ENCODE measurements at places on chromosomes 2 and 18.

DNA sequence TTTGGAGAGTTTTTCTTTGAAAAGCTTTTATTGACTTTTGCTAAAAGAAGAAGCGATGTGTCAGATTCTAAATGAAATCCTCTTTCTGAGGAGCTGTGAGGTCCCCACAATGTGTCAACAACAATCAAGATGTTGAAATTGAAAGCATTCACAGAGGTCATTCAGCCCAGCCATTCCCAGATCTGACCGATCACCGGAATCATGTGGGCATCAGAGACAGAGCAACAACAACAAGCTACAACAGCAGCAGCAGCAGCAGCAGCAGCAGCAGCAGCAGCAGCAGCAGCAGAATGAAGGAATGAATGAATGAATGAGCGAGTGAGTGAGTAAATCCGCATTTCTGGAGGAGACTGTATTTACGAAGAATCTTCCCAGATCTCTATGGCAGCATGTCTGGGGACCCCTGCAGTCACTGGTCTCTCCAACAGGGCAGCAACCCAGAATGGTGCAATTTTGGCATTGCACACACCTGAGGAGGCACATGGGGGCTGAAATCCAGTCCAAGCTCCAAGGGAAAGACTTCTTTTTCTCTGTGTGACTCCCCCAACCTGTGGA lies 299.0 kb downstream of the MYCN start:
- H3K27ac ChIP-seq: no peak overlapping the region
- H3K4me3 ChIP-seq: no peak overlapping the region
- no peak for DNase-seq
- no peaks in the 10 kb centered on the region for H3K36me3 ChIP-seq
- no peaks in the 10 kb centered on the region for H3K27me3 ChIP-seq

- no peak overlapping the region for H3K27ac ChIP-seq
- DNase-seq: no peak
- H3K27me3 ChIP-seq: no peaks in the 10 kb centered on the region
- no peaks in the 10 kb centered on the region for H3K36me3 ChIP-seq
- H3K4me1 ChIP-seq: no peaks in the 10 kb centered on the region
These were observed 871.8 kb downstream of the SLC4A3 start for GRCh38 chr2:220499225-220499624.

GRCh38 chr2:9230881-9231280 lies 24.3 kb downstream of the ASAP2 start:
- no peak overlapping the region for H3K27ac ChIP-seq
- H3K36me3 ChIP-seq: no peaks in the 10 kb centered on the region
- no peaks in the 10 kb centered on the region for H3K4me1 ChIP-seq
- no peak overlapping the region for H3K4me3 ChIP-seq

DNA sequence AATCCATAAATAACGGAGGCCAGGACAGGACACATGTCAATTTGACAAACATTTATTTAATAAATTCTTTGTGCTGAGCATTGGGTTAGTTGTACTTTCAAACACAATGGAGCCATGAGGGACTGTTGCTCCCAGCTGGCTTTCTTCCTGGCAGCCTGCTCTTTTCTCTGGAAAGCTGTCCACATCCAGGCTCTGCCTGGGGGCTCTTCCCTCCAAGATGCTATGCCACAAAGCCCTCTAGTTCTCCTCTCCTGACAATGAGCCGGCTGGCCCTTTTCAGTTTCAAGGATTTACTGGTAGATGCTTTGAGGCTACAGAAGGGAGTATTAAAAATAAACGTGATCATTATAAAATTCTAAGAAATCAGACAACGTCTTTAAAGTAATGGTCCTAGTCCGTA lies 44.1 kb upstream of the SLC14A2 start:
- no peaks in the 10 kb centered on the region for H3K27me3 ChIP-seq
- H3K36me3 ChIP-seq: no peaks in the 10 kb centered on the region
- no peaks in the 10 kb centered on the region for H3K4me1 ChIP-seq
- no peak overlapping the region for H3K4me3 ChIP-seq

DNA sequence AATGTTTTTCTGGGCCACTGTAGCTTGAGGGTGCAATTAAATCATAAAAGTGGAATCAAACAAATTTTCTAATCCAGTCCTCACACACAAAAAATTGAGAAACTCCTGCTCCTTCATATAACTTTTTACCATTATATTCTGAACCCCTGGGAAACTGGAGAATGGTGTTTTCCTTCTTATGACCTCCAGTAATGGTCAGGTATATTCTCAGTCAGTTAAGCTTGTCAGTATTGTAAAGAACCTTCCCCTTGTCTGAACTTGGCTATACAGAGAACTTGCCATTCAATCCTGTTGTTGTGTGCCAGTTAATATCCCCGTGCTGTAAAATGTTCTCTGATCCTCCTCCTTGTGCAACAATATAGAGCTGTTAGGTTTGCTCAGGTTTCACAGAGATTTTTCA lies 39.5 kb downstream of the ZNF804A start:
- no peak overlapping the region for H3K4me3 ChIP-seq
- H3K27ac ChIP-seq: no peak overlapping the region
- no peaks in the 10 kb centered on the region for H3K27me3 ChIP-seq
- H3K36me3 ChIP-seq: no peaks in the 10 kb centered on the region

GRCh38 chr2:105179469-105180372 lies 61.8 kb upstream of the GPR45 start:
- H3K4me3 ChIP-seq: no peak overlapping the region
- H3K27me3 ChIP-seq: no peaks in the 10 kb centered on the region
- H3K36me3 ChIP-seq: no peaks in the 10 kb centered on the region
- no peaks in the 10 kb centered on the region for H3K4me1 ChIP-seq

DNA sequence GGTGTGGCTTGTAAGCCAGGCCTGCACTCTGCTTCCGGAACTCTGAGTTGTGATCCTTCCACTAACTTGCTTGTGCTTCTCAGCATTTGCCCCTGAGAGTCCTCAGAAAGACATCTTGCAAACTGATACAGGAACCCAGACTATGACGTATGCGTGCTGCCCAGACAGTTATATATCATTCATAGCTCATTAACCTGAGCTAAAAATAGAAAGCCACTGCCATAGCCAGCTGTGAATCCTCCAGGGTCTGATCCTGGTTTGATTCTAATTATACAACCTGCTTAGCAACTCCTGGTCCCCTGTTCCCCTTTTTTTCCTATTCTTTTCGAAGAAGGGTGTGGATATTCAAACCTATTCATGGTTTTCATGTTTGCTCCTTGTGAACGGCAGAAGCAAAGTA lies 63.7 kb downstream of the MARCHF4 start:
- no peaks in the 10 kb centered on the region for H3K4me1 ChIP-seq
- peaks cover 3% of the 10 kb centered on the region for H3K27me3 ChIP-seq
- no peaks in the 10 kb centered on the region for H3K36me3 ChIP-seq
- no peak for DNase-seq
- no peak overlapping the region for H3K4me3 ChIP-seq

- no peak for DNase-seq
- H3K27me3 ChIP-seq: no peaks in the 10 kb centered on the region
- no peak overlapping the region for H3K27ac ChIP-seq
- no peaks in the 10 kb centered on the region for H3K36me3 ChIP-seq
- H3K4me1 ChIP-seq: no peaks in the 10 kb centered on the region
These were observed 462 bp upstream of the CIDEA start for GRCh38 chr18:12253663-12254135.

DNA sequence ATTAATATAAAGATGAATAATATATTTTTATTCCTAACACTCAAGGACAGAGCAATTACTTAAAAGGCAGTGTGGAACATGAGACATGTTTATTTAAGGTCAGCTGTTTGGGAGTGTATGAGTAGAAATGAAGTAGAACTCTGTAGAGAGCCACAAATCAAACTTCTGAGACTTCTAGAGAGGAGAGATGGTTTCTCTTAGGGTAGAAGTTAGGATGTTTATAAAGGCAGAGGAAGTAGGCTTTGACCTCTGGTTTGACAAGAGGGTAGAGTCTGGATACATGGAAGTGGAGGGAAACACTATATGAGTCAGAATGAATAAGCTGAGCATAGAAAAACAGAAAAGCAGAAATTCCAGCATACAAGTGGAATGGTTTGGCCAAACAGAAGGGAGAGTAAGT lies 262.1 kb upstream of the KLHL14 start:
- no peaks in the 10 kb centered on the region for H3K36me3 ChIP-seq
- H3K27ac ChIP-seq: no peak overlapping the region
- H3K4me1 ChIP-seq: no peaks in the 10 kb centered on the region
- no peak overlapping the region for H3K4me3 ChIP-seq

DNA sequence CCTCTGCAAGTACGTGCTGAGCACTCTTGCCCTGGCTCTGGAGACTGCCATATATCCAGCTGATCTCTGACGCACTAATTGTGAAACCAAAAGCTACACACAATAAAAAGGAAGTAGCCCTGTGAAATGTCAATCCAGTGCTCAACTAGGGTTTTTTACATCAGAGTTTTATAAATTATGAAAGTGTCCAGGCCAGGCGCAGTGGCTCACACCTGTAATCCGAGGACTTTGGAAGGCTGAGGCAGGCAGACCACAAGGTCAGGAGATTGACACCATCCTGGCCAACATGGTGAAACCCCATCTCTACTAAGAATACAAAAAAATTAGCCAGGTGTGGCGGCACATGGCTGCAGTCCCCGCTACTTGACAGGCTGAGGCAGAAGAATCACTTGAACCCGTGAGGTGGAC lies 24.5 kb upstream of the PEX13 start:
- no peak overlapping the region for H3K27ac ChIP-seq
- H3K4me3 ChIP-seq: no peak overlapping the region
- H3K36me3 ChIP-seq: peaks cover 4% of the 10 kb centered on the region
- no peak for DNase-seq

DNA sequence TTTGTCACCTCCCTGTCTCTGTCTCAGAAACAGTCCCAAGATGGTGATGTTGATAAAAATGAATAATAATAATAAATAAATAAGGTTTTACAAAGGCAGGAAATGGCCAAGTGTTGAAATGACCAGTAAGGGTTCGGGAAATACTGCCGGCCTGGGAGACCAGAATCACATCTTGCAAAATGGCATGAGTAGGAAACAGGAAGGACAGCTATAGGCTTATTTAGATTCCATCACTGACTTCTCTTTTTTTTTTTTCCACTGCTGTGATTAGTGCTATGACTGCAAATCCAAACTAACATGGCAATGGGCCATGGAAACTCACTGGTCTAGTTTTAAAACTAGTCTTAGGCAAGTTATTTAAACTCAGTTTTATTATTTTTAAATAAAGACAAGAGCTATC lies 60.6 kb downstream of the SCN1A start:
- no peaks in the 10 kb centered on the region for H3K4me1 ChIP-seq
- H3K36me3 ChIP-seq: no peaks in the 10 kb centered on the region
- DNase-seq: no peak
- H3K27ac ChIP-seq: no peak overlapping the region
- H3K4me3 ChIP-seq: no peak overlapping the region
- H3K27me3 ChIP-seq: peaks cover 17% of the 10 kb centered on the region

DNA sequence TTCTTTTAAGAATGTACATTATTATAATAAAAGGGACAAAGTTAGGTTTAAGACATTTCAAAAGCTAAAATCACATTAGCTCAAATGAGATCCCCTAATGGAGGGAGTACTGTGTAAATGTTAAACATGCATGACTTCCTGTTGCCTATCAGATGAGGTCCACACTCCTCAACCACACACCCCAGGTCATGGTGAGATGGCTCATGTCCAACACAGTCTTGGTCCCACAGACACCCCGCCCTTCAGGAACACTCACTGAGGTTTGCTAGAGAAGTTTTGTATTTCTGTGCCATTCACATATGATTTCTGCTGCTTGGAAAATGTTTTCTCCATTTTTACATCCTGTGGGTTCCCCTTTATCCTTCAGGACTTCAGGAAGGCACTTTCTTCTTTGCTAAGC lies 491.0 kb downstream of the SOX11 start:
- no peaks in the 10 kb centered on the region for H3K36me3 ChIP-seq
- no peak for DNase-seq
- H3K4me1 ChIP-seq: no peaks in the 10 kb centered on the region
- no peaks in the 10 kb centered on the region for H3K27me3 ChIP-seq
- no peak overlapping the region for H3K27ac ChIP-seq

DNA sequence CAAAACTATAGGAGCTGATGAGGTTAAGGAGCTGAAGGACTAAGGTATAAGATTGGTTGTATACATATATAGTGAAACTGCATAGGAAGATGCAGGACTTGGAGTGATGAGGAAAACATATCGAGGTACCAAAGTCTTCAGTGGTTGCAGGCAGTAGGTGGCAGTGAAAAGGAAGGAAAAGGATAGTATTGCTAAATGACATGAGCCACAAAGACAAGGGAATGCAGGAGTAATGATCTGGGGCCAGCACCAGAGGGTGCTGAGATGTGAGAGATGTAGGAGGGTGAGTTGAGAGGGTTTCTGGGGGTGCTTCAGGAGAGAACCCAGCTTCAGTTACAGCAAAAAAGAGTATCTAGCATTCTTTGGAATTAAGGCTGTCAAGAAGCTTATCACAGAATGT lies 172.2 kb upstream of the MYO3B start:
- DNase-seq: no peak
- no peak overlapping the region for H3K4me3 ChIP-seq
- no peaks in the 10 kb centered on the region for H3K4me1 ChIP-seq
- no peak overlapping the region for H3K27ac ChIP-seq

DNA sequence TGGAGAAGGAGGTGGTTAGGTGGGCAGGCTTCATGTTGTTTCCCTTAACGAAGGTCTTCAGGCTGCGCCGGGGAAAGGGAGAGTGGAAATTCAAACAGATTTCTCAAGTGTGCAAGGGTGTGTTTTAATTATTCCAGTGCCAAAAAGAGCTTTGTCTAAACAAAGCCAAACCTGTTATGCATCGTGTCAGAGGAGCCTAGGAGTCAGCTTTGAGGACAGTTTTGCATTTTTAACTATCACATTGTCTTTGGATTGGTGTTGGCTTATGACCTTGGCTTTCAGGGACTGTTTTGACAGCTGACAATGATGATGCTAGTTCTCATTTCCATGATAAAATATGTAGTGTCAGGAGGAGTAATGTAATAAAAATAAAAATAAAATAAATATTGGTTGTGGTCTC lies 144.8 kb downstream of the LDLRAD4 start:
- H3K4me1 ChIP-seq: no peaks in the 10 kb centered on the region
- no peak for DNase-seq
- H3K4me3 ChIP-seq: no peak overlapping the region
- no peaks in the 10 kb centered on the region for H3K27me3 ChIP-seq
- H3K27ac ChIP-seq: no peak overlapping the region

DNA sequence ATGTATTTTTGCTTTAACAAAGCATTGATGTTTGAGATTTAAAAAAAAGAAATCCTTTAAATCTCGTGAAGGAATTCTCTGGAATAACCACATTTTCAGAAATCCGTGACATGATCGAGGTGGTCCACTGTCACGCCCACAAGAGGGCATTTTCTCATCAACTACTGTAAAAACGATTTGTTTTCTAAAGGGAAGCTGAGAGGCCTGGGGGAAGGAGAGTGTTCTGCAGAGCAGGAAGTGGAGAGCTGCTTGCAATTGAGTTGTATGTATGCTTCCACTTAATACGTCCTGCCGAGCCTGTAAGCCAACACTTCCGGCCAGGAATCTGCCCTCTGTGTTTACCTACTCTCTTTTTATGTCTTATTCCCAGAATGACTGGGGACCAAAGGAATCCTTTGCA lies 19.4 kb downstream of the KLHL29 start:
- H3K4me1 ChIP-seq: peaks cover 15% of the 10 kb centered on the region
- no peaks in the 10 kb centered on the region for H3K36me3 ChIP-seq
- DNase-seq: peak; percentile 59
- no peak overlapping the region for H3K4me3 ChIP-seq
- H3K27me3 ChIP-seq: no peaks in the 10 kb centered on the region
